ENCODE measurements at places on chromosomes 3 and 15.

DNA sequence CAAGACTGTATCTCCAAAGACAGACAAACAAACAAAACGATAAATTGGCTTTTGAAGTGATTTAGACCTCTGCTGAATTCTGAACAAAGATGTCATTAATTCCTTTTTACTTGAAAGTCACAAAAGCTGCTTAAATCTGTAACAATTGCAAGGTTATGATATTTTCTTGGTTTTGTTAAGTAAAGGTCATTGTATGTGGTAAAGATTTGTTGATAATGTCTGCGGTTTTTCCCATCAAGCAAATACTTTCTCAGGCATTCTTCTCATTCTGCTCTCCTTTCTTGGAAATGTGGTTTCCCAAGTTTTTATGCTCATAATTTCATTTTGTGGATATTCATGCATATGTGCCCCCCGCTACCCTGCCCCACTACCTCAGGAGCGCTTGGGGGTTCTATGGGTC is 116.5 kb downstream of the SLMAP start:
- DNase-seq, result no peak

- no peak for DNase-seq
These were observed 1.7 kb downstream of the P2RY13 start for GRCh38 chr3:151327571-151328198.

DNA sequence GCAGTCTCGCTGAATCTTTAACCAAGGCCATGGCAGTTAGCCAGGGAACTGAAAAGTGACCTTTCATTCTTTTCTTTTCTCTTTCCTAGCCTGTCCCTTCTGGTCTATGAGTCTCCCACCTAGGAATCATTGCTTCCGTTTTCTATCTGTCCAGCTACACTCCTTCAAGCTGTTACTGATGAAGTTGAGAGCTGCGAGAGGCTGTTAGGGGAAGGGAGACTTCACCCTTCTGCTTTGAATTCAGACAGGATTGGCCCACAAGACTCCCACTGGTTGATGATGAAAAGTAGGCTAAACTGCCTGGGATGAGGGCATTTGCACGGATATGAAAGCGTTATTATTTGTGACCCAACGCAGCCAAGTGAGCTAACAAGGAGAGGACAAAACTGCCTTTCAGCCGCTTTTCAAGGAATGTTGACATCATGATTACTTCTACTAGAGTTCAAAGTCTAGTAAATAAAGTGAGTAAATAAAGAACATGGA is 30.2 kb downstream of the EIF4E3 start:
- DNase-seq, result no peak

DNA sequence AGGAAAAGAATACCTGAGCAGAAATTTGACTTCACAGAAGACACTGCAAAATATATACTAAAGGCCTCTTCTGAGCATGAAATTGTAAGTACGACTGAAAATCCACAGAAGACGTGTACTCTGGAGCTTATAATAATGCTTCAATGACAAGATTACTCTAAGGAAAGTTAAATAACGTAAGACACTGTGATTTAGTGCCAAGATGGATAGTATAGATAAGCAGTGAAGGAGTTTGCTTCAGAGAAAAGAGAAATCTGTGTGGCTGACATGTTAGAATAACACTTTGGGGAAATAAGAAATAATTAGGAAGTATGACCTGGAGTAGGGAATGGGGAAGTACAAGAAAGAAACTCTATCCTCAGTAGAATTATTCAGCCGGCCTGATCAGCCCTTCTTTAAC is 28.9 kb downstream of the ALDH1A2 start:
- no peak for DNase-seq

DNA sequence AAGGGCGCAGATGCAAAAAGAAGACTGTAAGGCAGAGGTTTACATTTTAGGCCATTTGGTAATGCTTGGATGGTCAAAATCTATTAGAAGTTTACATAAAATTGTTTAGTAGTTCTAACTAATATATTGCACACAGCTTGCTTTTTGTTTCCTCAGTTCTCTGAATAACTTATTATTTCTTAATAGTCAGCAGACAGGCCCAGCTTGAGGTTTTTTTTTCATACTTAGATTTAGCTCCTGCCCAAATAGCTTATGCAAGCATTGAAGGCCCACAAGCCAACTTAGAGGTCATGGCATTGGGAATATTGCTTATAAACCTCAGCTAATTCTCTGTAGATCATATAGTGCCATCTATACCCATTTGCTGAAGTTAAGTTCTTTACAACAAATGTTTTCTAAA is 172.5 kb downstream of the RAP2B start:
- DNase-seq, result no peak

DNA sequence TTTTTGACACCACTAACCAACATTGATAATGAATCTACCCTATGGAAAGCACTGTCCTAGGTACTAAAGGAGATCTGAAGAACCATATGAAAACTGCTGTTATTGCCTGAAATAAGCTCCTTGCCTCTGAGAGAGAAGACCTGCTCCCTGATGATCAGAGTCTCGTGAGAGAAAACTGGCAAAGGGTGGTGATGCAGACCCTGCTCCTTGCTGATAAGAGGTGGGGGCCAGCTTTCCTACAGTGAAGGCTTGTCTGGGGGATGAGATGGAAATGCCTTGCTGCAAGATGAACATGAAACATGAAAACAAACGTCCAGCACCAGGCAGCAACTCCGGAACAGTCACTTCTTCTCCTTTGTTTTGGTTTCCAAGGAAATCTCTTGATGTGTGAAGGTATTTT is 31.9 kb downstream of the RASGRP1 start:
- DNase-seq, result no peak

GRCh38 chr3:122934251-122934650 is 93.3 kb downstream of the SEMA5B start:
- DNase-seq, result no peak

- DNase-seq, result no peak
These were observed 30.5 kb upstream of the ICE2 start for GRCh38 chr15:60509470-60509869.

GRCh38 chr15:49361370-49361769 is 61.7 kb upstream of the FGF7 start:
- DNase-seq, result no peak

- no peak for DNase-seq
These were observed 462.7 kb downstream of the PLOD2 start for GRCh38 chr3:145698250-145698649.

GRCh38 chr3:27134171-27134796 is 234.9 kb downstream of the NEK10 start:
- DNase-seq, result peak; percentile 50

DNA sequence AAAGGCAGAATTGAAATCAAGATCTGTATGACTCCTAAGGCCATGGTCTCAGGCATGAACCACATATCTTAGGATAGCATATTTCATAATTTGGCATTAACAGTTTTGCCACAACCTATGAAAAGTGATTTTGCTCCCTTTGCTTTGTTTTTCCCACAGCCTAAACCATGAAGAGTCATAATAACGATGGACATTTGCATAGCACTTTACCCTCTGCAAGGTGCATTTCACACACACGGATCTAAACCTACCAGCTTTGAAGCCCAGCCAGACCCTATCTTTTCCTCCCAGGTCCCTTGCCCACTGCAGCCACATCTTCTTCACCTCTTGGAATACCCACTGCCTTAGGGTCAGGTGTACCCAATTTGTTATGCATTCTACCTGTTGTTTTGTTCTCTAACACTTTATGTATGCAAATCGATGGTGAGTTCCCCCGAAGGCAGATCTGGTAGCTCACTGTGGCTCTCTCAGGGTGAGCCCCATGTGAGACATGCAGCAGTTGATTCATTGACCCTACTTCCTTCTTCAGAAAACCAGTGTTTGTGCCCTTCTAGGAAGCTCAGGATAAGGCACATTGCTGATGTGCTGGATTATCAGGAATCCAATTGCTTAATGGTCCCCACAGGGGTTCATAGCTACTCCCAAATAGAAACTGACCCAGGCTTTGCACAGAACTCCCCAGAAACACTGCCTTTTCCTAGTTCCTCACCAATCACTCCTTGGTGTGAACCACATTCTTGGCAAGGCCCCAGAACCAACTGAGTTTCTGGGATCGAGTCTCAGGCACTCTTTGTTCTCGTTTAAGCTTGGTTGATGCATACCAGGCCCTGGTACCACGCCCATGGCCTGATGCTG is 8.7 kb downstream of the ARHGAP31 start:
- no peak for DNase-seq

GRCh38 chr15:96893159-96893906 is 562.8 kb downstream of the NR2F2 start:
- no peak for DNase-seq

DNA sequence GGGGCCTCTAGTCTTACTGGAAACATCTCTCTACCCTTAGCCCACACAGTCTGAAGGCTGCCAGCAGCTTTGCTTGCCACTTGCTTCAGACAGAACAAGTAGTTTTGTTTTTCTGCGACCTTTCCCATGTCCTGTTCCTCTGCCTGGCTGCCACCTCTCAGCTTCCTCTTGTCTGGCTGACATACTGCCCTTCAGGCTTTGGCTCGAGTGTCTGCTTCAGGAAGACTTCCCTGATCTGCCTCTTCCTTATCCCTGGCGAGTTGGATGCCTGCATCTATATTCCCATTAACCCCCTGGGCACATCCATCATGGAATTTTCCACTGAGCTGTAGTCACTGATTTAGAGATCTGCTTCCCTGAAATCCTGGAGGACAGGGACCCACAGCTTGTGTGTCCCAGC is 25.1 kb upstream of the CPNE9 start:
- DNase-seq, result no peak

DNA sequence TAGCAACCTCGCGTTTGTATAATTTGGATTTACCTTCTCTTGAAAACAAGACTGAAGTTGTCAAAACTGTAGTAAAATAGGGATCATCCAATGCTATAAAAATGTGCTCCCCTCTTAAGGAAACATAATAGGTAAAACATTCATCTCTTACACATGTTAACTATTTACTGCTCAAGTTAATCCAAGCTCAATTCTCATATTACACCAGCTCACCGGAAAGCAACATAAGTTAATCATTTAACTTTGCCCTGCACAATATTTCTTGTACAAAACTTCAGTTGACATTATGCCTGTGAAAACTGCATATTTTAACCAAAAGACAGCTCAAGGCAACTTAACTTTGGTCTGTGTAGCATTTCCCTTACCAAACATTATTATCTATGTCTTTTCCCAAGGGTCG is 634.2 kb downstream of the NAALADL2 start:
- DNase-seq, result no peak

DNA sequence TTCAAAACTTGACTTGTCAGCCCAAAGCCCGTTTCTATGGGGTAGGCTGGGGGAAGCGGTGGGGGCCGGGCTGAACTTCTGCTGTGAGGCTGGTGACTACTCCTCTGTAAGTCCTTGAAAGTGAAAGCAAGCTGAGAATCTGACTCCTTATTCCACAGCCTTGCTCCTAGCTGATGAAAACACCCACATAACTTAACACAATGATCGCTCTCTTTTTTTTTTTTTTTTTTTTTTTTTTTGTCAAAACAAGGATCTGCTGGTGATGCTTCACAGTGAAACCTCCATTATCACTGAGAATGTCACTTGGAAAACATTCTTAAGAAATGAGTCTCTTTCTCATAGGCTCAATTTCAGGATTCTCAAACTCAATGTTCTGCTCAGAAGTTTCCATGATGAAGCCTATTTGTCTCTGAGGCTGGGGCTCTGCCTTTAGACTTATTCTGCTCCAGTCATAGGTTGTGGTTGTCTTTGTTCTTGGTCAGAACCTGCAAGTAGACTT is 31.4 kb upstream of the TKT start:
- no peak for DNase-seq

GRCh38 chr3:104632521-104632920 is 734.2 kb upstream of the ALCAM start:
- DNase-seq, result no peak
